ENCODE measurements at places on chromosomes 13 and 19. TPM values are rescaled to one million over a fixed set of nuclear protein-coding genes. Genes with fewer than 3 reads are reported as not detected.

NCAN gene
- 0.20 TPM for total RNA-seq

ZNF85 gene
- 10.0 TPM for total RNA-seq

STAP2 gene
- total RNA-seq, result 15.0 TPM

PLIN4 gene
- not detected for total RNA-seq

ASPDH gene
- not detected for total RNA-seq

UBL3 gene
- total RNA-seq, result 10.9 TPM

All from activated T-helper 1 cell treated with anti-CD3 and anti-CD28 coated beads, Interleukin-12 subunit alpha, Interleukin-12 subunit beta, Interleukin-2, Interleukin-4 antibody, amounts not matched to agents 30 ng/mL and 10 ng/mL and 1 ng/mL, durations not matched to agents 14 hours and 24 hours and 36 hours (primary cell).